Central memory CD8-positive, alpha-beta T cell (primary cell): ENCODE measurements at places on chromosomes 16 and 17.

- H3K36me3 ChIP-seq, result no peaks in the 10 kb centered on the region
- H3K27me3 ChIP-seq, result no peaks in the 10 kb centered on the region
- H3K27ac ChIP-seq, result no peak overlapping the region
- no peak overlapping the region for H3K4me3 ChIP-seq
- no peak for DNase-seq
These were observed 9.2 kb upstream of the NF1 start for GRCh38 chr17:31085563-31085962.

GRCh38 chr17:64617125-64617780, 44.9 kb downstream of the SMURF2 start:
- H3K36me3 ChIP-seq, result no peaks in the 10 kb centered on the region
- H3K27me3 ChIP-seq, result no peaks in the 10 kb centered on the region
- no peak overlapping the region for H3K27ac ChIP-seq
- H3K4me3 ChIP-seq, result no peak overlapping the region

GRCh38 chr17:32496395-32497073, 9.7 kb downstream of the CDK5R1 start:
- DNase-seq, result no peak
- no peak overlapping the region for H3K4me3 ChIP-seq
- H3K4me1 ChIP-seq, result peaks cover 22% of the 10 kb centered on the region
- no peak overlapping the region for H3K27ac ChIP-seq
- no peaks in the 10 kb centered on the region for H3K27me3 ChIP-seq

DNA sequence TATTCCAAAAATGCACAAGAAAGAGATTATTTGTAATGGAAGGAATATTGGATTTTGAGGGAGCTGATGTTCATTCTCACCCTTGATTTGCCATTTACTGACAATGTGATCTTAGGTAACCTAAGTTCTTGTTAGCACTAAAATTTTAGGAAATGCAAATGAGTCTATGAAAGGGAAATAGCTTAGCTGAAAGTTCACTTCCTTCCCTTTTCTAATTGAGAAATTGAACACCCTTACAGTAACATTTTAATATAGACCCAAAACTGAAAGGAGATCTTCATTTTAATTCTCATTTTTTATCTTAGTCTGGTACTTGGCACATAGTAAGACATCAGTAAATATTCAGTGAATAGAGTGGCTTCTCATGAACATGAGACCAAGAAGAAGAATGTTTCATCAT, 10.9 kb upstream of the WSB1 start:
- no peak overlapping the region for H3K4me3 ChIP-seq
- no peaks in the 10 kb centered on the region for H3K4me1 ChIP-seq
- H3K27me3 ChIP-seq, result no peaks in the 10 kb centered on the region
- H3K36me3 ChIP-seq, result no peaks in the 10 kb centered on the region
- no peak for DNase-seq
- no peak overlapping the region for H3K27ac ChIP-seq

- peaks cover 21% of the 10 kb centered on the region for H3K36me3 ChIP-seq
- peaks cover 23% of the 10 kb centered on the region for H3K4me1 ChIP-seq
- no peak for DNase-seq
These were observed 21.2 kb downstream of the CLEC16A start for GRCh38 chr16:10965440-10966061.

- DNase-seq, result no peak
- H3K27ac ChIP-seq, result no peak overlapping the region
- peaks cover 97% of the 10 kb centered on the region for H3K27me3 ChIP-seq
- no peak overlapping the region for H3K4me3 ChIP-seq
These were observed 5.7 kb downstream of the FAM20A start for GRCh38 chr17:68595496-68595895.

GRCh38 chr17:4728124-4728523, 3.1 kb upstream of the MED11 start:
- no peak overlapping the region for H3K27ac ChIP-seq
- H3K4me1 ChIP-seq, result peaks cover 20% of the 10 kb centered on the region
- DNase-seq, result no peak
- peaks cover 10% of the 10 kb centered on the region for H3K36me3 ChIP-seq
- no peak overlapping the region for H3K4me3 ChIP-seq

GRCh38 chr16:17101646-17102045, 369.1 kb downstream of the XYLT1 start:
- no peaks in the 10 kb centered on the region for H3K27me3 ChIP-seq
- DNase-seq, result no peak
- H3K4me1 ChIP-seq, result peaks cover 11% of the 10 kb centered on the region

DNA sequence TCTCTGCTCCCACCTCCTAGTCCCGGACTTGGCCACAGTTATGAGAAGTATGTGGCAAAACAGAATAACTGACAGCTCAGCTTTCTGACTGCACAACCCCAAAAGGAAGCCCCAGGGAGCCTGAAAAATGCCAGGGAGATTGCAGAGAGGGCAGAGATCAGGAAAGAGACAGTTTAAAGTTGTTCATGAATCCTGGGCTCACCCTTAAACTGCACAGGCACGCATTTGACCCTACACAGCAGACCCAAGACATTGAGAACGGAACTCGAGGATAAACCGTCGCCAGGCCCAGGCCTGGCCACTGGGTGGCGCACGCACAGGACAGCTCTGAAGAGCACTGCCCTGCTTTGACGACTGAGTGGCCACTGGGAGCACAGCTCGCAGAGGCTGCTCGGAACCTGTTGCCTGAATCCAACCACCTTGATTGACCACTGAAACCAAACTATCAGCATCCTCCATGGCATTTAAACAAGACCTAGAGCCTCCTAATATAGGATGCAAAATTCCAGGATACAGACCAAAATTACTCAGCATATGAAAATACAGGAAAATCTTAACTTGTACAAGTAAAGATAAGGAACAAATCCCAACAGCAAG, 114.0 kb downstream of the C16orf95 start:
- H3K27ac ChIP-seq, result no peak overlapping the region
- peaks cover 4% of the 10 kb centered on the region for H3K36me3 ChIP-seq
- peaks cover 24% of the 10 kb centered on the region for H3K27me3 ChIP-seq
- no peak overlapping the region for H3K4me3 ChIP-seq
- DNase-seq, result no peak
- H3K4me1 ChIP-seq, result peaks cover 10% of the 10 kb centered on the region

- H3K27me3 ChIP-seq, result peaks cover 65% of the 10 kb centered on the region
- no peak overlapping the region for H3K4me3 ChIP-seq
- H3K27ac ChIP-seq, result no peak overlapping the region
- no peaks in the 10 kb centered on the region for H3K4me1 ChIP-seq
- DNase-seq, result no peak
These were observed 74.5 kb downstream of the MYH10 start for GRCh38 chr17:8556074-8556473.

GRCh38 chr17:32755045-32755805, 121.7 kb downstream of the MYO1D start:
- no peaks in the 10 kb centered on the region for H3K27me3 ChIP-seq
- H3K36me3 ChIP-seq, result peaks cover 1% of the 10 kb centered on the region
- H3K4me3 ChIP-seq, result no peak overlapping the region
- no peak overlapping the region for H3K27ac ChIP-seq
- peaks cover 12% of the 10 kb centered on the region for H3K4me1 ChIP-seq

DNA sequence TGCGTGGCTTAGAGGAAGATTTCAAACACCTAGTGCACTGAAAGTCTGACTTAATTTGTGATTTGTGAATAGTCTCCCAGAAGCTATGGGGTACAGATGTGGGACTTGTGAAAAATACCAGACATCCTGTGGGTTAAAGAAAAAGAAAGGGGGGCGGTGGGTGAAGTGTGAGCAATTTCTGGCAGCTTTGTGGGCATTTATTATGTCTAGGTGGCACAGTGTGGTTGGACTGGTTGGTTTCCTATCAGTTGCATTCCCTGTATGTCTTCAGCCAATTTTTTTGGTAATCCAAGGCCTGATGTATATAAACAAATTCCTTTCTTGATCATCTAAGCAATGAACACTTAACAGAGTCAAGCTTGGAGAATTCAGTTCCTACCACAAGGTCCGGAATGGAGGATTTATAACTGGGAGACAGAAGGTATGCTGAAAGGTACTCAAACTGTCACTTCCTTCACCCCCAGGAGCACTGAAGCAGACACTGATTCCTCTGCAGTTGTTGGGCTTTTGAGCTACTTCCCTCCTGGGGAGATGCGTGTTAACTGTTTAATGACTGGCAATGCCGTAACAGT, 211.6 kb downstream of the WWOX start:
- no peak for DNase-seq
- peaks cover 8% of the 10 kb centered on the region for H3K36me3 ChIP-seq
- peaks cover 24% of the 10 kb centered on the region for H3K4me1 ChIP-seq
- peak overlapping the region; percentile 47 for H3K27ac ChIP-seq
- peak overlapping the region; percentile 14 for H3K4me3 ChIP-seq

GRCh38 chr16:65789161-65789945, 577.1 kb upstream of the CDH5 start:
- H3K27me3 ChIP-seq, result no peaks in the 10 kb centered on the region
- H3K27ac ChIP-seq, result no peak overlapping the region
- no peak overlapping the region for H3K4me3 ChIP-seq
- H3K4me1 ChIP-seq, result no peaks in the 10 kb centered on the region
- DNase-seq, result no peak
- no peaks in the 10 kb centered on the region for H3K36me3 ChIP-seq

- H3K4me1 ChIP-seq, result no peaks in the 10 kb centered on the region
- DNase-seq, result no peak
- H3K36me3 ChIP-seq, result no peaks in the 10 kb centered on the region
These were observed 411.8 kb upstream of the ASIC2 start for GRCh38 chr17:33704856-33705255.

DNA sequence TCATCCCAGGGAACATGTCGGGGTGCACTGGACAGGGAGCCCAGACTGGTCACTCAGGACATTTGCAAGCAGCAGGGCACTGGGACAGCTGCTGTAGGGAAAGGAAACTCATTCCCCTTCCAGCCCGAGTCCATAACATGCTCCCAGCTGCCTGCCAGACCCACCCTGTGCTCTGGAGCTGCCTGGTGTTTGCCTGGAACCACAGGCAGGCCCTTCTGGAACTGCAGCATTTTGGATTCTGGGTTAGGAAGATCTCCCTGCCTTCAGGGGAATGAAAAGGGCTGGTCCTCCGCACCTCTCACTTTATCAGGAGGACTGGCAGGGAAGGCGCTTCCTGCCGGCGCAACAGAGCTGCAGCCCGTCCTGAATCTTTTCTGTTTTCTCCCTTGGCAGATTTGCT, 41.2 kb downstream of the MEAK7 start:
- no peak for DNase-seq
- no peak overlapping the region for H3K4me3 ChIP-seq
- H3K36me3 ChIP-seq, result peaks cover 6% of the 10 kb centered on the region
- H3K27me3 ChIP-seq, result no peaks in the 10 kb centered on the region

GRCh38 chr17:6642592-6642991, 1.7 kb downstream of the TXNDC17 start:
- no peaks in the 10 kb centered on the region for H3K27me3 ChIP-seq
- no peak overlapping the region for H3K4me3 ChIP-seq
- DNase-seq, result no peak

- no peak overlapping the region for H3K4me3 ChIP-seq
- no peaks in the 10 kb centered on the region for H3K4me1 ChIP-seq
- no peak overlapping the region for H3K27ac ChIP-seq
- DNase-seq, result no peak
- H3K36me3 ChIP-seq, result no peaks in the 10 kb centered on the region
These were observed 334.8 kb downstream of the CBLN1 start for GRCh38 chr16:48946686-48947370.

- H3K4me1 ChIP-seq, result peaks cover 6% of the 10 kb centered on the region
- H3K27me3 ChIP-seq, result peaks cover 40% of the 10 kb centered on the region
- no peak overlapping the region for H3K4me3 ChIP-seq
- DNase-seq, result no peak
These were observed 24.3 kb upstream of the DBNDD1 start for GRCh38 chr16:90043526-90043925.

DNA sequence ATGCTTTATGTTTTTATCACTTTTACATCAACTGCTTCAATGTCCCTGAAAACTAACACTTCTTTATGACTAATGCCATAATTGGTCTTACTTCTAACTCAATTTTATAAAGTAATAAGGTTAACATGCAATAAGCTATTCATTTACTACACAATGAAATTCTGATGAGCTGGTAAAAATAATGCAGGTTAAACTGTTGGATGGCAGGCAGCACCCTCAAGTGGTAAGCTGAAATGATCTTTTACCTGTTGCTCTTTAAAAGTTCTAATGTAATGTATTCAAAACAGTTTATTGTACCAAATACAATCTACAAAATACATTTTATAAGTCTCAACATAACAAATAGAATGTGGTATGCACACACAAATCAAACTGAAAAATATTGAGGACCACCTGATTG, 1280.3 kb downstream of the CDH8 start:
- H3K4me3 ChIP-seq, result no peak overlapping the region
- DNase-seq, result no peak
- H3K36me3 ChIP-seq, result no peaks in the 10 kb centered on the region
- H3K27ac ChIP-seq, result no peak overlapping the region
- no peaks in the 10 kb centered on the region for H3K27me3 ChIP-seq

DNA sequence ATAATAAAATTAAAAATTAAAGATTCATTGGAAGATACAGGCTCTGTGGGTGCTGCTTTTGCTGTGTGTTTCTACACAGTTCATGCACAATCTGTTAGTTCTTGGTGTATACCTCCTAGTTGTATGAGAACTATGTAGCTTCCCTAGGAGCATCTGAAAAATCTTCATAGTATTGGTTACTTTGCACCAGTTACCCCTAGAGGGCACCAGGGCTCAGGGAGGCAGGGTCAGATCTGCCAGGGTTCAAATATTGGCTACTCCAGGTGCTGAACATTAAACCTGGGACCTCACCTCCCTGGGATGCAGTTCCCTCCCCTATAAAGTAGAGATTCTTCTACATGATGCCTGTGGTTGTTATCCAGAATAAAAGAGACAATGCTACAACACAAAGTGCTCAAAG, 583.0 kb upstream of the CDH11 start:
- H3K27me3 ChIP-seq, result no peaks in the 10 kb centered on the region
- H3K4me3 ChIP-seq, result no peak overlapping the region
- H3K27ac ChIP-seq, result no peak overlapping the region
- DNase-seq, result no peak

GRCh38 chr16:64440421-64440831, 681.4 kb downstream of the CDH11 start:
- H3K36me3 ChIP-seq, result no peaks in the 10 kb centered on the region
- H3K4me1 ChIP-seq, result no peaks in the 10 kb centered on the region
- no peak overlapping the region for H3K27ac ChIP-seq
- DNase-seq, result no peak

DNA sequence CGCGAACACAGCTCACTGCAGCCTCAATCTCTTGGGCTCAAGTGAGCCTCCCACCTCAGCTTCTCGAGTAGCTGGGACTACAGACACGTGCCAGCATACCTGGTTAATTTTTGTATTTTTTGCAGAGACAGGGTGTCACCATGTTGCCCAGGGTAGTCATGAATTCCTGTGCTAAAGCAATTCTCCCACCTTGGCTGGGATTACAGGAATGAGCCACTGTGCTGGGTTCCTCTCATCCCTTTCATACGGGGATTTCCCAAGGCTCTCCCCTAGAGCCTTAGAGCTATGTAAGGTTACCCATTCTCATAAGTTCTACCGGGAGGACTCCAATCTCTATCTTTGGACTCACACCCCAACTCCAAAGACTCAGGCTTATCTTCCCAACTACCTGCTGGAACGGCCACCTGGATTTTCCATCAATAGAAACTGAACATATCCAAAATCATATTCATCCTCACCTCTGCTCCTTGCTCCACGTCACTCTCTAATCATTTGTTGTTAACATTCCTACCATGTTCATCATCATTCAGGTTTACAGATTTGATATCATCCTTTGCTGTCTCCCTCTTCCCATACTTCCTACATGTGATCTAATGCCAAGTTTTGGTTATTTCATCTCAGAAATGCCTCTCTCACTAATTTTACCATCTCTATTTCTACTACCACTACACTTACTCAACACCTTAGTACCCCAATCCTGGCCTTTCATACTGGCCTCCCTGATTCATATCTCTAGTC, 92.5 kb downstream of the NCOR1 start:
- H3K4me3 ChIP-seq, result no peak overlapping the region
- H3K27ac ChIP-seq, result peak overlapping the region; percentile 3
- no peaks in the 10 kb centered on the region for H3K27me3 ChIP-seq
- no peak for DNase-seq
- H3K4me1 ChIP-seq, result peaks cover 20% of the 10 kb centered on the region
